ENCODE measurements at places on chromosomes 3 and 15. TPM values are rescaled to one million over a fixed set of nuclear protein-coding genes. Genes with fewer than 3 reads are reported as not detected.

The ITIH4 gene
- total RNA-seq: 2.0 TPM

The SLC30A4 gene
- total RNA-seq: 11.2 TPM

The STARD5 gene
- 19.1 TPM for total RNA-seq

The LSAMP gene
- not detected for total RNA-seq

- DNase-seq: no peak
These were observed 11.6 kb downstream of the TRPC1 start for GRCh38 chr3:142735462-142735861.

DNA sequence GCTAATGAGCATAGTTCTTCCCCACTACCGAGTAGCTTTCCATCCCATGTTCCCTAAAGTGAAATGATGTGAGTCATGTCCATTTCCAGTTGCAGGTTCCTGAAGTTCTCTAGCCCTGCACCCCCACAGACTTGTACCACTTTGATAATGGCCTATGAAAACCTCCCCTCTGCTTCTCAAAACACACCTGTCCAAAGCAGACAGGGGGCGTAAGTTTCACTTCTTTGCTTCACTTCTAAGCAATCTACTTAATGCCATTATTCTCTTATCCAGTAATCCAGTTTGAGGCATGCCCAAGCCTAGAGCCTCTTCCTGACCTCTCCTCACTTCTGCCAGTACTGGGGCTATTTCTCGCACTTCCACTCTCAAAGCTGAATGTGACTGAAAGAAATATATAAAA is 305.1 kb downstream of the IGSF11 start:
- DNase-seq: no peak

DNA sequence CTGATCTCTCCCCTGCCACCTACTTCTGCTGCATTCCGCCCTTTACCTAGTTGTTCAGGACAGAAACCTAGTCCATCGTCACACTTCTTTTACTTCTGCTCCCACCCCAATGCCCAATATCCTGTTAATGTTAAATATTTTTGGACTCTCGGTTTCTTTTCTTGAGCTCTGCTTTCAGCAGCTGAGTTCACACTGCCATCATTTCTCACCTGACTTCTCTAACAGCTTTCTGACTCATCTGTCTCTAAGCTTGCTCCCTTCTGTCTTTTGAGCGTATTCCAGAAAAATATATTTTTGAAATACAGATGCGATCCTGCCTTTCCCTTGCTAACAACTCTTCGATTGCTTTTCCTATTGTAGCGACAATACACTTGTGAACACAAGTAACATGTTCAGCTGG is 183.4 kb downstream of the KLHL25 start:
- no peak for DNase-seq

DNA sequence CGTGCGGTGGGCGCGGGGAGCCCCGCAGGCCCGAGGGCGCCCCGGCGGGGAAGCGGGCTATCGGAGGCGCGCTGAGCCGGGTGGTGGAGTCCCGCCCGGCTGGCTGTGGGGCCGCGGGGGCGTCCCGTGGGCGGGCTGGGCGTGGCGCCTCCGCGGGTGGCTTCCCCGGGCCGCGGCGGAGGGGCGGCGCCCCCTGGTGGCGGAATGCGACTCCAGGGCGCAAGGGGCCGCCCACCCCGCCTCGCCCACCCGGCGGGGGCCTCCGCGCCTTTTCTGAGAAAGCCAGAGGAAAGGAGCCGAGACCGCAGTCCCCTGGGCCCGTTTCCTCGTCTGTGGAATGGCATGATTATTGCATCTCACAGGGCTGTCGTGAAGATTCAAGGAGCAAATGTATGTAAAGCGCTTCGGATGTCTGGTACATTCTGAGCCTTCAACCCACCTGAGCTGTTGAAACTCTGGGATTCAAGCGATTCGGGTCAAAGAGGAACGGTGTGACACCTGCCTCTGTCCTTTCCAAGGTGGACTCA is 31.9 kb upstream of the RAB6B start:
- no peak for DNase-seq

DNA sequence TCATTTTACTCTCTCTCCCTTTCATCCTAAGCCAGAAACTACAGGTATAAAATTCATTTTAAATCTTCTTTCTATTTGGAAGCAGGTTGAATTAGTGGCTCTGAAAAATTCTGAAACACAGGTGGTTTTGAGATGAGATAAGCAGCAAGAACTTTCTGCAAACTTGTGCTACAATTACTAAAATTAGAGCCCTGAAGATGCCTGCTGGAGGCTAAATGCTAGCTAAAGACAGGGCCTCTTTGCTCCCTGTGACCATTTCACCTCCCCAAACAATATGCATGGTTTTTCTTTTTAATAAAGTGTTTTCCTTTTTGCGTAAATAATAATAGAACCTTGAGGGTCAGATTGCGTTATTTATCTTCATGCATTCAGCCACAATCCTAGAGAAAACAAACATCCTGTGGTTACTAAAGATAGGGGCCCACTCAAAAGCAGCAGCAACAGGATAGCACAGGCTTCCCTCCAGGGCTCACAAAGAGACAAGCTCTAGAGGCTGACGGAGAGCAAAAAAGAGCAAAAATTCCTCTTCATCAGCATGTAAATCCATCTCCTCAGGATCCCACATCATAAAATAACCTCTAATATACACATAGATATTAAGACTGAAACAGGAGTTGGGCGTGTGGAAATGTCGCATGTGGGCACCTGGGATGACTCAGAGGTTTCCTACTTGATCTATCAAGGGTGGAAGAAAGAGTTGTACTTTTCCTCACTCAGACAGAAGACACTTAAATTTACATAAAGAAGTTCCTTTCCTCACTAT is 26.5 kb upstream of the CP start:
- peak; percentile 42 for DNase-seq

Data from mammary epithelial cell (primary cell).